Lung (tissue), 17 donors: ENCODE measurements at places on chromosomes 13 and 19.

DNA sequence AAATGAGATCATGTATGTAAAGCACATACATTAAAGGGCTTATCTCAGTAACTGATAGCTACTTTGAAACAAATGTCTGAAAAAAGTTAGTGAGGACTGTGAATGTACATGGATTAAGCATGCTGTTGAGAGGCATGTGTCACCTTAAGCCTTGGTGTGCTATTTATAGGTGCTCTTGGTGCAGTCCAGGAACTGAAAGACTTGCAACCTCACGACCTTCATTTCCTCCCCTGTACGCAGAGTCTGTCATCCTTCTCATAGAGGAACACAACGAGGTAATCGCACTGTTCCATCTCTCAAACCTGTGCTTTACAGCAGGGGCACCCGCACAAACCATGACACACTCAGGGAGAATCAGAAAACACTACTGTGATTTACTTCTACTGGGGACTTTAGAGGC lies 65.6 kb downstream of the UFM1 start:
- no peak for DNase-seq
- H3K27me3 ChIP-seq: no peaks in the 10 kb centered on the region
- no peaks in the 10 kb centered on the region for H3K4me1 ChIP-seq

GRCh38 chr13:86856991-86857390 lies 814.2 kb upstream of the SLITRK5 start:
- no peaks in the 10 kb centered on the region for H3K27me3 ChIP-seq
- H3K36me3 ChIP-seq: no peaks in the 10 kb centered on the region
- H3K27ac ChIP-seq: no peak overlapping the region

- H3K36me3 ChIP-seq: no peaks in the 10 kb centered on the region
- H3K4me3 ChIP-seq: no peak overlapping the region
- H3K27me3 ChIP-seq: no peaks in the 10 kb centered on the region
- peak overlapping the region; percentile 71 for H3K27ac ChIP-seq
- peaks cover 2% of the 10 kb centered on the region for H3K4me1 ChIP-seq
These were observed 25.5 kb downstream of the FGF21 start for GRCh38 chr19:48780631-48781391.

DNA sequence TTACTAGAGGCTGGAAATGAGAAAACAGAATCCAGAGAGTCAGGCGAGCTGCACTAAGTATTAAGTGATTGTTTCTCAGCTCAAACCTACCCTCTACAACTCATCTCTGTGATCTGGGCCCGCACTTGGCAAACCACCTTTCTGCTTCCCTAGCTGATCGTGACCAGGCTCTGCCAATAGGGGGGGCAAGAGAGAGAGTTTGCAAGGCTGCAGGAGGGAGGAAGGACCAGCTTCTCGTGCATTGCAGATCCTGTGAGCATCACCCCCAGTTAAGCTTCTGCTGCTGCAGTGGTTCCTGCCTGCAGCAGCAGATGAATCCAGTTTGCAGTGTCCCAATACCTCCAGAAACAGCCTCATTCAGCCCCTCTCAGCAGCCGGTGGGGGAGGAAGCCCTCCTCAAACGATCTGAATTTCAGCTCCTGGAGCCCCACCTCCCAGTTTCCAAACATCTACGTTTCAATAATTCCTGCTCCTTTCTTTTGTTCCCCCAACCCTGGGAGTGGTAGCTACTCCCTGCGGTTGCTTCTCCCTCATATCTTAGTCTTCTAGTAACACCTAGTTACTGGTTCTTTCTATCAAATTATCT lies 20.0 kb downstream of the XRCC1 start:
- H3K4me1 ChIP-seq: no peaks in the 10 kb centered on the region
- no peak overlapping the region for H3K4me3 ChIP-seq
- H3K27me3 ChIP-seq: no peaks in the 10 kb centered on the region
- peak; percentile 74 for DNase-seq

- H3K27me3 ChIP-seq: no peaks in the 10 kb centered on the region
- no peak overlapping the region for H3K27ac ChIP-seq
- DNase-seq: no peak
- H3K4me1 ChIP-seq: peaks cover 18% of the 10 kb centered on the region
- H3K36me3 ChIP-seq: no peaks in the 10 kb centered on the region
These were observed 97.8 kb downstream of the KLF12 start for GRCh38 chr13:74036373-74036772.

DNA sequence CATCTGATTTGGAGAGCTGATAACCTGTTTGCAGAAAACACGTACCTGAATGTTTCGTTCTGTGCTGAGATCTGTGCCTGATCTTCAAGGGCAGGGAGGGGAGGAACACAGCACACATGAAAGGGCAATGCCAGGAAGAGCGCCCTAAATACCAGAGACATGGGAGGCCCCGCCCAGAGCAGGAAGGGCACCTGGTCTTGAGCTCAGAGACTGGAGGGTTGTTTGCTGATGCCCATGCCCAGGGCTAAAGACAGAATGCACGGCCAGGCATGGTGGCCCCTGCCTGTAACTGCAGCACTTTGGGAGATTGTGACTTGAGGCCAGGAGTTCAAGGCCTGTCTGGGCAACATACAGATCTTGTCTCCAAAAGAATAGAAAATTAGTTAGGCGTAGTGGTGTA lies 183.2 kb downstream of the TUBA3C start:
- no peak overlapping the region for H3K27ac ChIP-seq
- no peaks in the 10 kb centered on the region for H3K27me3 ChIP-seq
- no peaks in the 10 kb centered on the region for H3K36me3 ChIP-seq
- no peaks in the 10 kb centered on the region for H3K4me1 ChIP-seq

DNA sequence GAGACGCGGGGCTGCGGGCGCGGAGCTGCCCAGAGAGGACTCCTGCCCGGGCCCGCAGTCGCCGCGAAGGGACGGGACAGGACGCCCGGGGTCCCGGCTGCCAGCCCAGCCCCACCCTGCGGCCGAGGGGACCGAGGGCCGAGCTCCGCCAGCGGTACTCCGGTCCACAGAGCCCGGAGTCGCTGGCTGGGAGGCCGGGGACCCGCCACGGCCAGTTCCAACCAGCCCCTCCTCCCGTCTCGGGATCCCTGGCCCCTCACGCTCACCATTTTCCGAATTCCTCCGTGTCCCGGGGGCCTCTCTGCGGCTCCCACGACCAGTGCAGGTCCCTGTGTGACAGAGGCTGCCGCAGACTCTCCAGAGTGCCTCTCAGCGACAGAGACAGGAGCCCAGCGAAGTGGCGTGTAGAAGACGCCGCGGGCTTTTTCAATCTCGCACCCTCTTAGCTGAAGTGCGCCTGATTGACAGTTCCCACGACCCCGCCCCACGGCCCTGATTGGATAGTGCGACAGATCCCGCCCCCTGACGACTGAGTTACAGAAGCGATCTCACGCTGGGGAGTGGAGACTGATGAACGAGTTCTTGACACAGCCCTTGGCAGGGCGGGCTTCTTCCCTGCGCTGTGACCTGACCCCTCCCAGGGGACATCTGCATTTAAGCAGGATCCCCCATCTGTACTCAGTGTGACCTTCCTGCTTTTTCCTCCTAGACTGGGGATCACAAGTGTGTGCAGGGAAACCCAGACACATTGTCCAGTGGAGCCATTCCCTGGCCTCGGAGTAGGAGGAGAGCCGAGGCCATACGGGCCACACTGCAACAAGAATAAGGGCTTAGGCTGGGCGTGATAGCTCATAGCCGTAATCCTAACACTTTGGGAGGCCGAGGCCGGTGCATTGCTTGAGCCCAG lies 44.0 kb downstream of the ZNF823 start:
- H3K4me3 ChIP-seq: peak overlapping the region; percentile 60
- no peaks in the 10 kb centered on the region for H3K27me3 ChIP-seq

GRCh38 chr13:22594041-22594440 lies 586.7 kb upstream of the SGCG start:
- peak; percentile 19 for DNase-seq
- no peaks in the 10 kb centered on the region for H3K27me3 ChIP-seq
- no peaks in the 10 kb centered on the region for H3K4me1 ChIP-seq
- no peak overlapping the region for H3K27ac ChIP-seq

DNA sequence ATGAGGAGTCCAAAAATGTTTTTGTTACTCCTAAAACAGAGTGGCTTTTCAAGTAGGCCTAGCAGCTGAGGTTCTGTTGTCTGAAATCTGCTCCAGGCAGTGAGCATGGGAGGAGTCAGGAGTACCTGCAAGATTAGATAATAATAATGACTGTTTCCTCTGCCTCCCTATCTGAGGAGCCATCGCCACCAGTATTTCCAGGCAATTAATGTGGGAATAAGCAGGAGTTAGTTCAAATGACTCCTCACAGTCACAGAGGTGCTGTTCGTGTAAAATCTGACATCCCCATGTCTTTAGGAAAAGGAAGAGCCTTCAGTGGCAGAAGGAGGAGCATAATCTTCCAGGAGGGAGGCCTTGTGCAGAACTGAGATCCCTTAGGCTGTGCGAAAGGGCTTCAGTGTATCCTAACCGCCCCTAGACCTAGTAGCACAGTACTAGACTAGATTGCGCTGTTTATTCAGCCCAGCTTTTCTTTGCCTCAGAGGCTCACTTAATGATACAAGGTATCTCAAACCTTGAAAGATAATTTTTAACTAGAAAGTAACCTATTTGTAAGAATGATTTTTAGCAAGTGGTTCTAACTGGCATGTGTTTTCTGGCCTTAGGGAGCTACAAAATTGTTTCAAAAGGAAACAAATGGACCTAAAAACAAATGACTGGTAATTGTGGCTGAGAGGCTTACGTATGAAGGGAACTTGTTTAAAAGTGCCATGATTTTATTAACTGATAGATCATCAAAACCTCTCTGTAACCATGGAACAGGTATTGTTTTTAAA lies 49.0 kb downstream of the FREM2 start:
- DNase-seq: no peak
- H3K4me1 ChIP-seq: no peaks in the 10 kb centered on the region
- no peak overlapping the region for H3K4me3 ChIP-seq
- H3K27ac ChIP-seq: no peak overlapping the region
- H3K27me3 ChIP-seq: no peaks in the 10 kb centered on the region

GRCh38 chr13:78183732-78184131 lies 265.1 kb upstream of the EDNRB start:
- DNase-seq: no peak
- H3K4me3 ChIP-seq: no peak overlapping the region
- H3K27ac ChIP-seq: no peak overlapping the region
- H3K27me3 ChIP-seq: no peaks in the 10 kb centered on the region

DNA sequence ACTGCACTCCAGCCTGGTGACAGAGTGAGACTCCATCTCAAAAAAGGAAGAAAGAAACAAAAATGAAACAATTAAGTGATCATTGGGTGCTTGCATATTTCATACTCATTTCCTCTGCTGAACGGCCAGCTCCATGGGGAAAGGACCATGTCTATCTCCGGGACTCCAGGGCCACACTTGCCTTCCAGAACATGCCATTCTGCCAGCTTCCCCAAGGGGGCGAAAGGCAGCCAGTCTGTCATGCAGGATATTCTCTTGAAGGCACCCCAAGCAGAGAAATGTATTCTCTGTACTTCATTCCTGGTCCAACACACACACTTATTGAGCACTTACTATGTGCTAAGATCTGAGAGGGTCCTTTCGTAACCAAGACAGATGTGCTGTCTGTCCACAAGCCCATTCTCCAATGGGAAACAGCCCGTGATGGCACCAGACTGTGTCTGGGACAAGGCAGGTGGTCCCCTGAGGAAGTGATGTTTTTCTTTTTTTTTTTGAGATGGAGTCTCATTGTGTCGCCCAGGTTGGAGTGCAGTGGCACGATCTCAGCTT lies 10.2 kb upstream of the CARM1 start:
- no peak overlapping the region for H3K27ac ChIP-seq
- no peak overlapping the region for H3K4me3 ChIP-seq
- H3K36me3 ChIP-seq: no peaks in the 10 kb centered on the region
- no peaks in the 10 kb centered on the region for H3K27me3 ChIP-seq
- DNase-seq: no peak
- no peaks in the 10 kb centered on the region for H3K4me1 ChIP-seq

GRCh38 chr13:24005755-24006281 lies 108.5 kb upstream of the C1QTNF9B start:
- H3K4me1 ChIP-seq: peaks cover 7% of the 10 kb centered on the region
- H3K36me3 ChIP-seq: no peaks in the 10 kb centered on the region
- H3K27me3 ChIP-seq: no peaks in the 10 kb centered on the region
- no peak overlapping the region for H3K4me3 ChIP-seq

GRCh38 chr19:33396701-33397535 lies 23.4 kb downstream of the CEBPG start:
- H3K4me1 ChIP-seq: peaks cover 30% of the 10 kb centered on the region
- no peak for DNase-seq
- no peaks in the 10 kb centered on the region for H3K36me3 ChIP-seq
- no peaks in the 10 kb centered on the region for H3K27me3 ChIP-seq

DNA sequence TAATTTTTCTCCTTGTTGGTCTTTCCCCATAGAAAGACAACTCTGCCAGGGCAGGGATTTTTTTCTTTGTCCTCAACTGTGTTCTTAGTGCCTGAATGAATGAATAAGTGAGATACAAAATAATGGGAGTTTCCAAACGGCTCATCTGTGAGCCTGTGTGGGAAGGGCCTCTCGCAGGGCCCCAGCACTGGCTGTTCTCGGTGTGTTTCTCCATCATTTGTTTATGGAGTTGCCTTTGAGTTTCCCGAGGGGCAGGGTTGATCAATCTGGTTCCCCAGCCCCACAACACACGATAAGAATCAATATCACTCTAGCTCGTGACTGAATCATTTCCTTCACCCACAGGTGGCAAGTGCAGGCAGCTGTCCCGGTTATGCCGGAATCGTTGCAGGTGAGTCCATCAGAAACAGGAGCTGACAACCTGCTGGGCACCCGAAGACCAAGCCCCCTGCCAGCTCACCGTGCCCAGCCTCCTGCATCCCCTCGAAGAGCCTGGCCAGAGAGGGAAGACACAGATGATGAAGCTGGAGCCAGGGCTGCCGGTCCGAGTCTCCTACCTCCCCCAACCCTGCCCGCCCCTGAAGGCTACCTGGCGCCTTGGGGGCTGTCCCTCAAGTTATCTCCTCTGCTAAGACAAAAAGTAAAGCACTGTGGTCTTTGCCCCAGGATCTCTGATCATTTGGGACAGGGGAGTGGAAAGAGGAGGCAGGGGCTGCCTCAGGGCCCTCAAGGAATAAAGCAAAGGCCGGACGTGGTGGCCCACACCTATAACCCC lies 14.9 kb downstream of the FXYD5 start:
- no peak overlapping the region for H3K27ac ChIP-seq
- DNase-seq: no peak
- no peaks in the 10 kb centered on the region for H3K27me3 ChIP-seq
- H3K4me1 ChIP-seq: no peaks in the 10 kb centered on the region
- no peak overlapping the region for H3K4me3 ChIP-seq

- no peak overlapping the region for H3K27ac ChIP-seq
- no peak for DNase-seq
- H3K4me1 ChIP-seq: no peaks in the 10 kb centered on the region
- H3K4me3 ChIP-seq: no peak overlapping the region
- H3K27me3 ChIP-seq: peaks cover 7% of the 10 kb centered on the region
- H3K36me3 ChIP-seq: no peaks in the 10 kb centered on the region
These were observed 5.9 kb downstream of the SHANK1 start for GRCh38 chr19:50713556-50714236.
